ENCODE measurements at places on chromosomes 16 and 17.
A peak's percentile ranks its signal among the peaks of the same experiment; 100 is the strongest.

GRCh38 chr17:8946476-8946875 lies 19.0 kb downstream of the PIK3R5 start:
- DNase-seq: no peak

- no peak for DNase-seq
These were observed 139.0 kb upstream of the PLCG2 start for GRCh38 chr16:81639931-81640680.

- no peak for DNase-seq
These were observed 24.8 kb downstream of the PDIA2 start for GRCh38 chr16:307691-308312.

- no peak for DNase-seq
These were observed 26.3 kb upstream of the ETV4 start for GRCh38 chr17:43572368-43572980.

DNA sequence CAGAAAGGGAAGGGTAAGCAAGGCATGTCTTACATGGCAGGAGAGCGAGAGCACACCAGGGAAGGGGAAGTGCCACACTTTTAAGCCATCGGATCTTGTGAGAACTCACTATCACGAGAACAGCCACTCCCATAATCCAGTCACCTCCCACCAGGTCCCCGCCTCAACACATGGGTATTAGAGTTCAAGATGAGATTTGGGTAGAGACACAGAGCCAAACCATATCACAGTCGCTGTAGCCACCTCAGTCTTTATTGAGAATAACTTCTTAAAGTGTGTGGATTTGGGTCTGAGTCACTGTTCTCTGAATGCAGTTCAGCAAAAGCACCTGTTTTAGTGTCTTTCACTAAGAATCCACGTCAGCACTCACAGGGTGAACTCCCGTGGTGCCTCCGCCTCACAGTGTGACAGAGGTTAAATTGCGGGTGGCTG lies 195.2 kb upstream of the CHMP6 start:
- no peak for DNase-seq

- DNase-seq: no peak
These were observed 79.9 kb downstream of the NCOR1 start for GRCh38 chr17:16135461-16135860.

GRCh38 chr17:68255731-68256538 lies 8.1 kb downstream of the AMZ2 start:
- no peak for DNase-seq

- no peak for DNase-seq
These were observed 234.2 kb upstream of the ASIC2 start for GRCh38 chr17:33527290-33527689.

GRCh38 chr17:68509141-68510057 lies 2.8 kb upstream of the PRKAR1A start:
- DNase-seq: peak; percentile 16

DNA sequence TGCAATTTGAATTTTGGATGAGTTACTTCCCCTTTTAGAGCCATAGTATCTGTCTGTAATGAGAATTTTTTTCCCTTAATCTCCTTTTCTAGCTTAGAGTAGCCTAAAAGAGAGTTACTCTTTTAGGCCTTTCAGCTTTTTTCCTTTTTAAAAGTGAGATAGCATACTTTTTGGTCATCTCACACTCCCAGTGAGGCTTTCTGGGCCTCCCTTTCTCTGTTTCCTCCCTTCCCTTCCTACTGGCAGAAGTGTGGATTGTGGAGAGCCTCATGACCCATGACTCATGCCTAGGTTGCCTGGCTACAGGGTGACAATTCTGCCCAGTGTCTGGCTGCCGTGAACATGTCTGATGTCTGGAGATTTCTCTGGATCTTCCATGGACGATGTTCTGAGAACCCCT lies 15.2 kb downstream of the KRT23 start:
- DNase-seq: no peak

GRCh38 chr17:65324611-65325342 lies 187.6 kb downstream of the RGS9 start:
- no peak for DNase-seq

- DNase-seq: peak; percentile 21
These were observed at the start of gene FCSK for GRCh38 chr16:70454222-70455034. Gene FCSK (plus strand): TSS chr16:70454595. CDS start chr16:70463191, 8,596 bp downstream.

DNA sequence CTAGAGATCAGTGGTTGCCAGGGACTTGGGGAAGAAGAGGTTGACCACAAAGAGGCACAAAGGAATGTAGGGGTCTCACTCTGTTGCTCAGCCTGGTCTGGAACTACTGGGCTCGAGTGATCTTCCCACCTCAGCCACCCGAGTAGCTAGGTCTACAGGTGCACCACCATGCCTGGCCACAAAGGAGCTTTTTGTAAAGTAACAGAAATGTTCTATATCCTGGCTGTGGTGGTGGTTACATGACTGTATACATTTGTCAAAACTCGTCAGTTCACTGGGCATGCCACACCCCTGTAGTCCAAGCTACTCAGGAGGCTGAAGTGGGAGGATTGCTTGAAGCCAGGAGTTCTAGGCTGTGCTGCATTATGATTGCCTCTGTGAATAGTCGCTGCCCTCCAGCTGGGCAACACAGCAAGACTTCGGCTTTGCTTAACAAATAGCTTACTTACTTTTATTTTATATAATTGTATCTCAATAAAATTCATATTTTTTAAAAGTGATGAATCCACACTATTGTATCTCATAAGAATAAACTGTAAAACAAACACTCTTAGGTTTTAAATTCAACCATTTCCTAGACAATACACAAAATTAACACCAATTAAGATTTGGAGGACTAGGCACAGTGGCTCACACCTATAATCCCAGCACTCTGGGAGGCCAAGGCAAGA lies 5.0 kb downstream of the SKA2 start:
- no peak for DNase-seq

GRCh38 chr17:78652024-78652423 lies 74.8 kb upstream of the DNAH17 start:
- no peak for DNase-seq

GRCh38 chr17:77708049-77708448 lies 250.5 kb upstream of the TNRC6C start:
- DNase-seq: no peak

DNA sequence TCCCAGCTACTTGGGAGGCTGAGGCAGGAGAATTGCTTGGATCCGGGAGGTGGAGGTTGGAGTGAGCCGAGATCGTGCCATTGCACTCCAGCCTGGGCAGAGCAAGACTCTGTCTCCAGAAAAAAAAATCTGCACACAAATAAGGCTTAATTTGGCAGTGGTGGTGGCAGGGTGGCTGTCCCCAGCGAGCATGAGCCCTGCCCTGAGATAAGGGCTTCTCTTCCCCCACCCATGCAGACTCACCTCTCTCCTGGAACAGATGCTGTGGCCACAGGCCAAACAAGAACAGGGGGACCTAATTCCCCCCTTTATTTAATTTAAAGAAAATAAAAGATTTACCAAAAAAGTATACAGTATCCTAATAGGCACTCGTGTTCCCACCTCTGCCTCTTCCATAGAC lies 157.2 kb downstream of the RAB11FIP4 start:
- DNase-seq: no peak

DNA sequence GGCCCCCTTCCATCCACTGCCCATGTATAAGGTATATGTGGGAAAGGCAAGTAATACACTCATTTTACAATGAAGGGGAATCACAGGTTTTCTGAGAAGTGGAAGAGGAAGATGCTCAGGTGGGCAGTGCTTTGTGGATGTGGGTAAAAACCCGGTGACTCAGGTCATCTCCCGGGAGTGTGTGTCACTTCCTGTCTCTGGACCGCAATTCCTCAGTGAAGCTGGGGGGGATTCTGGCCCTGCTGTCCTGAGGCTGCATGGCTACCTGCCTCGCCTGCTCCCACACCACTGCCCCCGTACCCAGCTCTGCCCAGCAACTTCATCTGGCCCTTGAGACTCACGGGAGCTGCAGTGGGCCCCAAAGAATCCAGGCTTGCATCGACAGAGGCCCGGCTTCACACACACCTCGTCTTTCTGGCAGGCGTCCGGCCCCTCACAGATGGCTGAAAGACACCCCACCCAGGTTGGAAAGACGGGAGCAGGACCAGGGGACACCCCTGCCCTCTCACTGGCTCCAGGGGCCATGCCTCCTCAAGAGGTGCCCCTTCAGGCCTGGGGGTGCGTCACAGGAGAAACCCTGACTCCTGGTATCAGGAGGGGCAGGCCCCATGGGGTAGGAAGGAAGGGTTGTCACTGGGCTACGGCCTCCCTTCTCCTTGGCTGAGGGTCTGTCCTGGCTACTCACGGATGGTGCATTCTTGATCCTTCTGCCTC lies 882 bp downstream of the SCARF1 start:
- no peak for DNase-seq

DNA sequence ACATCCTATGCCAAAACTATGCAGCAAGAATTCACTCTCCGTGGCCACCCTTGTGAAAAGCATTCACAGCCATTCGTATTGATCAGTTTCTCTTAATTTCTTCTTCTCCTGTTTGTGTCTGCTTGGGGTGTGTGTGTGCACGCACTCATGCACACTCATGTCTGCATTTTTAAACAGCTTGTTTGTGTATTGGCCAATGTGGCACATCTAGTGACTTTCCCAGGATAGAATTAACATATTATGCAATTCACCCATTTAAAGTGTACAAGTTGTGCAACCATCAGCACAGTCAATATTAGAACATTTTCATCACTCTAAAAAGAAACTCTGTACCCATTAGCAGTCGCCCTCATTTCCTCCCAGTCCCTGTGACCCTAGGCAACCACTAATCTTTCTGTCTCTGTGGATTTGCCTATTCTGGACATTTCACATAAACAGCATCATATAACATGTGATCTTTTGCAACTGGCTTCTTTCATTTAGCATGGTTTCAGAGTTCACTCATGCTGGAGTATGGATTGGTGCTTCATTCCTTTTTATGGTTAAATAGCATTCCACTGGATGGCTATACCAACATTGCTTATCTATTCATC lies 20.1 kb downstream of the IRX3 start:
- DNase-seq: no peak

- DNase-seq: no peak
These were observed 46.9 kb downstream of the RMI2 start for GRCh38 chr16:11392041-11392581.

- DNase-seq: no peak
These were observed 70.8 kb downstream of the RAB11FIP4 start for GRCh38 chr17:31462261-31462660.

GRCh38 chr17:27586203-27586721 lies 44.7 kb upstream of the LGALS9 start:
- no peak for DNase-seq

GRCh38 chr16:16867973-16868372 lies 489.0 kb downstream of the NPIPA7 start:
- DNase-seq: no peak

DNA sequence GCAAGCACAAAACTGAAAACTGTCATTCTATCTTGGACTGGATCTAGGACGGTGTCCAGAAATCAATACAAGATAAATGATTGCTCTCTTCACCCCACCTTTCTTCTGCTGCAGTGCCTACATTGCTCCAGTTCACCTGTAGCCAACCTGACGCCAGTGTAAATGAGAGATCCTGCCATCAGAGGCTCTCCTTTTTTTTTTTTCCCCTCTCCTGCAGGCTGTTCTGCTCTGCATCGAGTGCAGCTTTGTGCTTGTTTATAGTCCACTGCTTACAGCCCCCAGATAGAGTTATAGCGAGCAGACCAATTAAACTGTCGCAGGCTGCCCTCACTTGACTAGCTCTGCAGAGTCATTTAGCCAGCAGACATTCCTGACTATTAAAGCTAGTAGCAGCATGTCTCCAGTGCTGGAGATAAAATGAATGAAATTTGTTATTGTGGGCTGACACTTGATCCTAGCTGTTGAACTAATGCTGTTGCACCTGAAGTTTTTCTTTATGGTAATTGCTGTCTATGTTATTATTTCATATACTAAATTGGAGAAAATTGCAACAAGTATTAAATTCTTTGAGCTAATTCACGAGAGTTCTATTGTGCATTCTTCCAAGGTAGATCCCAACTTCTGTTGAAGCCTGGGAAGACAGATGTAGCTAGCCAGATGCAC lies 257.1 kb downstream of the FTO start:
- DNase-seq: no peak

DNA sequence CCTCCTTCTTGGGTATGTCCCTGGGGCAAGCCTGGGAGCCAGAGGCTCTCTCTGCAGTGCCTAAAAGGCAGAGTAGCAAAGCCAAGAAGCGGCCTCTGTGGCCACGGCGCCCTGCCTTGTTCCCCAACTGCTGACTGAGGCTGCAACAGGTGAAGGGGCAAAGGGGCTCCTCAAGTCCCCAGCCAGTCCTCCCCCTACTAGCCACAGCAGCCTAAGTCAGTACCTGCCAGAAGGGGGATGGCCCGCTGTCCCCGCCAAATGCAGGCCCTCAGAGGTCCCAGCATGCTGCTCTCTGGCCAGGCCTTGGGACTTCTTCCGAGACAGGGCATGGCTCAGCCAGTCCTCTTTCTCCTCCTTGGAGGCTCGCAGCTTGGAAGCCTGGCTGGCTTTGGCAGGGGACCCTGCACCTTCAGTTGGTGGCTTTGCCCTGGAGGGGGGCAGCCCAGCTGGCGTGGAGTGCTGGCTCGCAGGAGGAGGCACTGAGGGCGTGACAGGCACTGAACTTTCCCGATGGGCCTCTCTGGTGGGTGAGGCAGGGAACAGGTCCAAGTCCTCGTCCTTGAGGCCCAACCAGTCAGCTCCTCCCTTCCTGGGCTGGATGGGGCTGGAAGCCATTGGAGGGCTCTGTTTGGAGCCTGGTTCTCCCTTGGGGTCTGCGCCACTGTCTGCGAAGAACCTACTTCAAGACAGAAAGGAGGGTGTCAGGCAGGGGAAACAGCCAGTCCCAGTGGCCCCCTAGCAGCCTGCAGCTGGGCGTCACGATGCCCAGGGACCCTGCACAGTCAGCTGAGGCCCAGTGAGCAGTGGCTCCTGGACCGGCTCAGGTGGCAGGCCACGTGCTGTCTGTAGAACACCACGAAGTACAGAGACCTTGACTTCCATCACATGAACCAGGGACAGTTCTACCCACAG lies 17.6 kb downstream of the FBF1 start:
- no peak for DNase-seq

DNA sequence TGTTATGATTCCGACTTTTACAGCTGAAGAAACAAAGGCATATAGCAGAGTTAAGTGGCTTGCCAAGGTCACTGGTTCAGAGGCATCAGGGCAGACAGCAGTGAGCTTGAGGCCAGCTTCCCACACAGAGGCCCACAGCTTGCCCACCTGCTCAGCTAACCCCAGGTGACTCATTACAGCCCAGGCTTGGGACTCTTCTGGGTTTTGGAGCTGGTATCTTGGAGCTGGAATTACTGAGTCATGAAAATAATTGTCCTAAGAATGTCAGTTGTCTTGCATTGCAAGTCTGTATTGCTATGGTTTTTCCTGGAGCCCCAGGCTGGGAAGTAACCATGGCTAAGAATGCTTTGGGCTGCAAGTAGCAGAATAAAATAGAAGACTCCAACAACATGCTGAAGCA lies 32.4 kb upstream of the IRX3 start:
- DNase-seq: no peak

GRCh38 chr17:19288453-19288852 lies 51.3 kb downstream of the EPN2 start:
- DNase-seq: no peak
